Skin of body (tissue), 3 donors: ENCODE measurements at places on chromosomes 7 and 10.

DNA sequence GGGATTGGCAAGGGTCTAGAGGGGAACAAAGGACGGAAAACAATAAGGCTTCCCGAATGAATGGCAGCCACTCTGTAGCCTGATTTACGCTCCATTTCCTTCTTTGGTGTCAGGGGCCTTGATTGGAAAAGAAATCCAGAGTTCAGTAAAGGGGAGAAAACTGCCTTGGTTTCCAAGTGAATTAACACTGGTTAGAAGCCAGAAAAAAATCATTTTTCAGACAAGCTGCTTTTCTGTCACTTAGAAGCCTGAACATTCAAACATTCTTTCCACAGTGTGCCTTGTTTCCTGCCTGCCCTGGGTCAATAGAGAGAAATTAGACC lies 283 bp upstream of the TRDMT1 start:
- no peak for DNase-seq

DNA sequence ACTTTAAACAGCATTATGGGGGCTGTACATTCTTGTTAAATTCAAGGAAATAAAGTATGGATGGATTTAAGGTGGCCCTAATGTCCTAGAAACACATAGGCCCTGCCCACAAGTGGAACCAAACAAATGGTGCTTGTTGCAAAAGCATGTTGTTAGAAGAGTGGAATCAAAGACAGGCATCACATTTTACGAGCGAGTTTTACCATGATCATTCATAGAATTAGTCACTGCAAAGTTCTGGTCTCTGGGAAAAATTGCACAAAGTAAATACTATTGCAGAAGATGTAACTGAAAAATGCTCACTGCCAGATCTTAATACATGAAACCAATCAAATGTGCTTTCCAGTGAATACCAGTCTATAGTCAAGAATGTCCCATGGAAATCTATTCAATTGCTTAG lies 677.1 kb downstream of the PARD3 start:
- no peak for DNase-seq

GRCh38 chr10:28850784-28851183 lies 173.5 kb downstream of the BAMBI start:
- DNase-seq = no peak

DNA sequence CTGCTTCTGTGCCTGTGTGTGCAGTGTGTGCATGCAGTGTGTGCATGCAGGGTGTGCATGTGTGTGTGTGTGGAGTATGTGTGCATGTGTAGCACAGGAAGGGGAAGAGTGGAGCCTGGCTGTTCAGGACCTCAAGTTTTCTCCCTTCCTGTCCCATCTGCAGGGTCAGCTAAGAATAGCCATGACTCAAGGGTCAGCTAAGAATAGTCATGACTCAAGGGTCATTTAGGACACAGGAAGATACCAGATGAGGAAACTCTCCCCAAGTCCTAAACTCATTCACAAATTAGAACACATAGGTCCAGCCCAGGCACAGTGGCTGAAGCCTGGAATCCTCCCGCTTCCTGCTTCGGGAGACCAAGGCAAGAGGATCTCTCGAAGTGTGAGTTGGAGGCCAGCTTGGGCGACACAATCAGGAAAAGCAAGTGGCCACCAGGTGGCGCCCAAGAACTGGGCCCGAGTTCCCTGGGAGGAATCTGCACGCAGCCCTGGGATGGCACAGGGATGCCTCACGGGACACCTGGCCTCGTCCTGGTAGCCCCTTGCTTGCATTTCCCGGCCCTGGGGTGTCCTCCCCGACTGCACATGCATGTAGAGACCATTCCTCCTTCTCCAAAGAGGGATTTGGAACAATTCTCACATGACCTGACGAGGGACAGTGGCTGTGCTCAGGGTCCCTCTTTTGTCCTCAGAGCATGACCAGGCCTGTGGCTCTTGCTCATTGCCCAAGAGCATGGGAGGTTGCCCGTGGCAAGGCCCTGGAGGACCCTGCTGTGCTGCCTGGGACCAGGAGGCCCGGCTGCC lies 21.4 kb upstream of the VOPP1 start:
- no peak for DNase-seq

GRCh38 chr10:32577448-32577847 lies 131.5 kb downstream of the CCDC7 start:
- DNase-seq = no peak

GRCh38 chr10:48760983-48761382 lies 76.3 kb downstream of the WDFY4 start:
- no peak for DNase-seq

DNA sequence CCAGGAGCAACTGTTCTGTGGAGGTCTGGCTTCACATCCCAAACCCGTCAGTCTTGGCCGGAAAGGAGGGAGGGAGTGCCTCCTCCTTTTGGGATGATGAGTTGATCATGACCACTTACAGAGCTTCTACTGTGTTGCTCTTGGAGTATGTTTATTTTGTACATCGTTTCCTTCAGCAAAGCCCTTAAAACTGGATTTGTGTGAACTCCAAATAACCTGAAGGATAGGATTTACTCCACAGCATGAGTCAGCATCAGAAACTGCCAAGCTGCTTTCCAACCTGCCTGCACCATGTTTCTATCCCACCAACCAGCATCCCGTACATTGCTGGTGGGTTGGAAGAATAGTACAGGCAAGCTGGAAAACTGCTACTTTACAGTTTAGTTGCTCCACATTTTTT lies 3.5 kb downstream of the CCDC201 start:
- no peak for DNase-seq

DNA sequence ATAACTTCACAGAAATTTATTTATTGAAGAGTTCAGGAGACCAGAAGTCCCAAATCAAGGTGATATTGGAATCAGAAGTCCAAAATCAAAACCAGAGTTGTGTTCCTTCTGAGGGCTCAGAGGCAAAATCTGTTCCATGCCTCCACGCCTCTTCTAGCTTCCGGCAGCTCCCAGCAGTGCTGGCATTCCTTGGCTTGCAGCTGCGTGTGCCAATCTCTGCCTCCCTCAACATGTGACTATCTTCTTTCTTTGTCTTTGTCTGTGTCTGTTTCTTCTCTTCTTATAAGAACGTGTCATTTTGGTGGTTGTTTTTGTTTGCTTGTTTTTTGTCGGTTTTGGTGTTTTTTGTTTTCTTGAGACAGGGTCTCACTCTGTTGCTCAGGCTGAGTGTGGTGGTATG lies 116.1 kb downstream of the APBB1IP start:
- DNase-seq = no peak

DNA sequence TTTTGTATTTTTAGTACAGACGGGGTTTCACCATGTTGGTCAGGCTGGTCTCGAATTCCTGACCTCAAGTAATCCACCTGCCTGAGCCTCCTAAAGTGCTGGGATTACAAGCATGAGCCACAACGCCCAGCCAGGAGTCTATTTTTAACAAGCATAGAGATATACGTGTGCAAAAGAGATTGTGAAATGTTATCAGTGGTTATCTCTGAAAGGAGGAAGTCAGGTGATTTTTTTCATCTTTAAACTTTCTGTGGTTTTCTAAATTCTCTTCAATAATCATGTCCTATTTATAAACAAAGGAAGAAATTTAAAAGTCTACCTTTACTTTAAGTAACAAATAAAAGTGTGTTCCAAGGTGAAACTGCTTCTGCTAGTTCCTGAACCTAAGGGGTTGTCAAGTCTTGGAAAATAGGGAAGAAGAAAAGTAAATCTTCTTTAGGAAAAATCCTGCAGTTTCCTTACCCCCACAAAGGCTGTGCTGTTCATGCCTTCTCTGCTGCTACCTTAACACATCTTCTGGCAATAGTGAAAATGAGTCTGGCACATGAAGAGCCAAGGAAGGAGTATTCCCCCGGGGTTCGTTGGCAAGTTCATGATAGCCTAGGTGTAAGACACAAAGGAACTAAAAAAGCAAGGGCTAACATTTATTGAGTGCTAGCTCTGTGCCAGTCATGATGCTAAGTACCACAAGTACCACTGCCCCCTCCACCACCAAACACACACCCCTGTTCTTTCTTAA lies 51.1 kb downstream of the CYP26A1 start:
- no peak for DNase-seq

DNA sequence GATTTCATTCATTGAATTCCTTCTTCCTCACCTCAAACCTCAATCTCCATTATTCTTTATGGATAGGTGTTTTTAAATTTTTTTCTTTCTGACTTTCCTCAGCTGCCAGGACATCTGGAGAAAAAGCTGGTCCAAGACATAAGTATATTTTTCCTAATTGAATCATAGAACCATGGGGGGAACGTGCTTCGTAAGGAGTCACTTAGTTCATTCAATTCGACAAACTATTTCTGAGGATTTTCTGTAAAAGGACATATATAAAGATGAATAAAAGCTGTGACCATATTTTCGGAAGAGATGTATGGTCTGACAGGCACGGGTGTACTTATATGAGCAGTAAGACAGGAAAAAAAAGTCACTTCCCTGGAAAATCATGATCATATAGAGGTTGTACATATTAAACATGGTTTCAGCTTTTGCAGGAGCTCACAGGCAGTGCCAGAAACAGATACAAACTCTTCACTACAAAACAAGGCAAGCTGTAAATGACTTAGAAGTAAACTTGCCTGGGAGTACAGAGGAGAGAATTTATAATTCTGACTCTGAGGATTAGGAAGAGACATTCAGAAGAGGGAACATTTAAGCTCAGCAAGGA lies 88.2 kb upstream of the EGR2 start:
- no peak for DNase-seq

DNA sequence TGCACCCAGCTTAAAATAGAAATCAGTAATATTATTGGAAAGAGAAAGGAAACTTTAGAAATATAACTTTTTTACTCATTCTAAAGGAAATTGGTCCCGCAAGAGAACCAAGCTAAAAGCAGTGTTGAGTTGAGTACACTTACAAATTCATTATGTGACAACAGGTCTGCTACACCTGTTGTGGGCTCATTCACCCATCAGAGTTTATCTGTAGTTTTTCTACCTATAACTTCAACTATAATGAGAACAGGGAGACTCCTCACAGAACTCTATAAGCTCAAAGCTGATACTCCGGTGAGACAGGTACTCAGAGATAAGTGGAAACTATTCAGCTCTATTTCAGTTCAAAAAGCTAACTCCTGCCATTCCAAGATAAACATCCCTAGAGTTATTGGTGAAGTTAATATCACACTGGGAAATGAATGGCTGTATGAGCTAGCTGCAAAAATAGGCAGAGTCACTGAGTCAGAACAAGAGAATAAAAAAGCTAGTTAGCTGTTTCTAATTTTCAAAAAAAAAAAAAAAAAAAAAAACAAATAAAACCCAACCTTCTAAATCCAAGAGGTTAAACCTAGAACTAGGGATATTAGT lies 121.3 kb downstream of the PPP1R3A start:
- no peak for DNase-seq

DNA sequence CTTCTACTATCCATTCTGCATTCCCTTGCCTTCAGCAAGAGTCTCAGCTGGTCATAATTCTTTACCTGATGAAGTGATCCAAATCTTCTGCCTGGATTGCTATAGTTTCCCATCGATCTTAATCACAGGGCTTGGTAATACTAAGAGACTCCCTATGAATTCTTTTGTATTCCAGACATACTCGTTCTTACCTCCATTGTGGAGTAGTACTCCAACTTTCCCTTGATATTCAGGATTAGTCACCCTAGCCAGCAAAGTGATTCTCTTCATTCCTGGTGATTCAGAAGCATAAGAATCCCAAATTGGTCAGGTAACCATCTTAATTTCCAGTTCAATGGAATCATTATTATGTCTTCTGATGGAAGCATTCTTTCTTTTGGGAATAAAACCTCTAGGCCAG lies 96.7 kb downstream of the TWIST1 start:
- DNase-seq = no peak

DNA sequence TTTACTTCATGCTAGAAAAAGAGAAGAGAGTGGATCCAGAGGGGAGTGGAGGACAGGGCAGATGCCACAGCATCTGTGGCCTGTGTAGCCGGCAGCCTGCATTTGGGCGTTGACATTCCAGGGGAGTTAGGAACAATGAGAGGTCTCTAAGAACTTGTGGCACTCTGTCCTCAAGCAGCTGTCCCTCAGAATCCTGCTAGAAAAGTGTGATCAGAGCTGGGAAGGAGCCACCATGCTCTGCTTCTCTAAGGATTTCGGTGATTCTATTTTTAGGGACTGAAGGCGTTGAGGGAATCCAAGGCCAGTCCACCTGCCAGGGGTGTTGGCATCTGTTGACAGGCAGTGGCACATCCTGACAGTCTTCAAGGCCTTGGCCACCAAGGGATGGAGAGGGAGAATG lies 7.6 kb downstream of the LRIT2 start:
- no peak for DNase-seq

GRCh38 chr7:35729061-35729783 lies 34.3 kb upstream of the HERPUD2 start:
- no peak for DNase-seq

- no peak for DNase-seq
Measured at GRCh38 chr7:128849804-128850490, 12.7 kb upstream of the ATP6V1F start.

GRCh38 chr7:1019255-1019785 lies 25.0 kb upstream of the GPR146 start:
- no peak for DNase-seq

DNA sequence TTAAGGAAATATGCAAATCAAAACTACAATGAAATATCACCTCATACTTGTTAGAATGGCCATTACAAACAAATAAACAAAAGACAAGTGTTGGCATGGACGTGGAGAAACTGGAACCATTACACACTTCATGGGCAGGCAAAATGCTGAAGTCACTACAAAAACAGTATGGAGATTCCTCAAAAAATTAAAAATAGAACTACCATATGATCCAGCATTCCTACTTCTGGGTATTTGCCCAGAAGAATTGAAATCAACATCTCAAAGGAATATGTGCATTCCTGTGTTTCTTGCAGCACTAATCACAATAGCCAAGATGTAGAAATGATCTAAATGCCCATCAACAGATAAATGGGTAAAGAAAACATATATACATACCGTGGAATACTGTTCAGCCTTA lies 83.6 kb downstream of the NRCAM start:
- no peak for DNase-seq

- no peak for DNase-seq
Measured at GRCh38 chr7:134422008-134422407, 36.9 kb downstream of the AKR1B1 start.

DNA sequence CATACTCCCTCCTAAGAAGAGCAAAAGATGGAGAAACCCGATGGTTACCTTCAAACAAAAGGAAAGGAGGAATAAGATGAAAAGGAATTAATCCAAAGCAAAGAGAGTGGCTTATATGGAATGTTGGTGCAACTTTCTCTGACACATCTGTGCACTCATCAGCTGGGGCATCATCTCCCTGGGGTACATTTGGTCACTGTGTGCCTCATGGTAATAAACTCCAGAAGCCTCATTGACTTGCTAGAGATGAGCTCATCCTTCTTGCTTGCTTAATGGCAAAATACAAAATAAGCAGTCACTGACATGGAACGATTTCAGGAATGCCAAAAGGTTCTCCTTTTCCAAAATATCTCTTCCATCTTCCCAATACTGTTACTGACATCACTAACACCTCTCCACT lies 22.5 kb downstream of the CAV1 start:
- DNase-seq = no peak

GRCh38 chr10:108410236-108410635 lies 1245.7 kb upstream of the SORCS1 start:
- DNase-seq = no peak

GRCh38 chr10:72106154-72106849 lies 18.0 kb upstream of the SPOCK2 start:
- DNase-seq = no peak
